CD4-positive, alpha-beta T cell treated with Interleukin-15 for 1 hour (primary cell): ENCODE measurements at places on chromosomes 7 and 10.

- no peak for DNase-seq
Measured at GRCh38 chr10:70317272-70317942, 33.6 kb upstream of the NPFFR1 start.

DNA sequence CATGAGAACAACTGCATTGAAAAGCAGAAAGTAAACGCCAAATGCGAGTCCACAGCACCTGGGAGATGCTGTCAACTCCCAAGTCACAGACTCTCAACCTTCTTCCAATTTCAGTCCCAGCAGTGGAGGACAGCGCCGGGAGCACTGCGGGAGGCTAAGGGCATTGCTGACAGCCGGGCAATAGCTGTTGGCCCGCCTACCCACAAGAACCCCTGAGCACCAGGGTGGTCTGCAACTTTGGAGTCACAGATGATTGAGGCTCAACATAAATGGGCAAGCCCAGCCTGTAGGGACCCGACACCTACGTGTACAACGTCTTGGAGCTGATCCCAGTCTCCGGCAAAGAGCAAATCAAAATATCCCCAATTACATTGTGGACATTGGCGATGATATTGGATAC, 262.9 kb downstream of the TCERG1L start:
- no peak for DNase-seq

- DNase-seq, result peak; percentile 45
Measured at GRCh38 chr10:49164559-49165188, 23.5 kb downstream of the TMEM273 start.

DNA sequence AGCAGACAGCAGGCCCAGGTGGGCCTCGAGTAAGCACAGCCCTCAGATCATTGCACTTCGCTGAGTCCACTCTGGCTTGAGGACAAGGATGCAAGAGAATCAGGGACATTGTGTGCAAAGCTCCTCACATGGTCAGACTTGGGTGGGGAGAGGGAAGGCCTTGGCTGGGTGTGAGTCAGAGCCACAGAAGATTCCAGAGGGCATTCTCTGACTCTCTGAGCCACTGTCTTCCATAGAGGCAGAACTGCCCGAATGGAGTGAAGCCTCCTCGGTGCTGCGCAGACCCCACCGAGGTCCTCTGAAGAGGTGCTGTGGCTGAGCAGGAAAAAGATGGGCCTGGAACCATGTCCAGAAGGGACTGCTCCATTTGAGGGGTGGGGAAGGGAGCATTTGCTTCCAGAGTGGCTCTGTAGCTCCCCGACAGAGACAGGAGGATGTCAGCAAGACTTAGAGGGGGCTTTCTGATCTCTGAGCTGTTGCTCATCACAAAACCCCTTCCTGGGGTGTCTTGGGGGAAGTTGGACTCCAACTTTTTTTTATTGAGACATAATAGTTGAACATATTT, 120.8 kb downstream of the PTPN20 start:
- DNase-seq, result no peak

DNA sequence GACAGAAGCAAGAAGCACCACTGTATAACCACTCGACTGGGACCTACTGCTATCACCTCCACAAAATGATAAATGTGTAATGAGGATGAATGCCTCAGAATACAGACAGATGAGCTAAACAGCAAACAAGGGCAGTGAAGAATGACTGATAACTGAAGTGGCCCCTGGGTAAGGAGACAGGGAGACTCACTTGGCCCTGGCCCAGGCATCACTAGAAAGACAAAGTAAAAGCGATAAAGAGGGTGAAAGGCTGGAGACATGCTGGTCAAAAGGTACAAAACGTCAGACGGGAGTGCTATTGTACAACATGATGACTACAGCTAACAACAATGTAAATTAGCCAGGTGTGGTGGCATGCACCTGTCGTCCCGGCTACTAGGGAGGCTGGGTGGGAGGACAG, 27.8 kb upstream of the APBB1IP start:
- no peak for DNase-seq

- no peak for DNase-seq
Measured at GRCh38 chr7:79652619-79653018, 199.2 kb upstream of the MAGI2 start.

GRCh38 chr10:79404231-79404609, 41.2 kb downstream of the ZCCHC24 start:
- DNase-seq, result no peak

GRCh38 chr7:110621289-110621688, 469.6 kb upstream of the LRRN3 start:
- no peak for DNase-seq

GRCh38 chr10:86301971-86302370, 64.6 kb downstream of the GRID1 start:
- DNase-seq, result no peak

DNA sequence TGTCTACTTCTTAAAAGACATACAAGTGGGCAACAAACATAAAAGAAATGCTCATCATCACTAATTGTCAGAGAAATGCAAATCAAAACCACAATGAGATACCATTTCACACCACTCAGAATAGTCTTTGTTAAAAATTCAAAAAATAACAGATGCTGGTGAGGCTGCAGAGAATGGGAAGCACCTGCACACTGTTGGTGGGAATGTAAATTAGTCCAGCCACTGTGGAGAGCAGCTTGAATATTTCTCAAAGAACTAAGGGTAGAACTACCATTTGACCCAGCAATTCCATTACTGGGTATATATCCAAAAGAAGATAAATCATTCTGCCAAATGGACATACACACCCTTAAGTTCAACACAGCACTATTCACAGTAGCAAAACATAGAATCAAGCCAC, 61.8 kb upstream of the STEAP1 start:
- DNase-seq, result no peak

DNA sequence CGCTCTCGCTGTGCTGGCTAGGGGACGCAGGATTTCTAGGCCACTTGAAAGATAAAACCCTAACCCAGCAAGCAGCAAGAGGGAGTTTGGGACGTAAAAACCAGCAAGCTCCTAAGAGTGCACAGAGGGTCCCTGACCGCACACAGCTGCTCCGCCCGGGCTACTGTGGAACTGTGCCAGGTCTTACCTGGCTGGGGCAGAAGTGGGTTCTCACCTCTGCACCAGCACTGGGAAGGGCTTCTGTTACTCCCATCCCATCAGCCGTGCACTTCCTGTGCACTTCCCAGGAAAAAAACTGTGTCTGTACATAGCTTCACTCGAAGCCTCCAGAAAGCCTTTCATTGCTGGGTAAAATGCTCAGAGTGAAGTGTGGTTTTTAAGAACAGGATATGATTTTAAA, 45.9 kb upstream of the PTF1A start:
- DNase-seq, result no peak

DNA sequence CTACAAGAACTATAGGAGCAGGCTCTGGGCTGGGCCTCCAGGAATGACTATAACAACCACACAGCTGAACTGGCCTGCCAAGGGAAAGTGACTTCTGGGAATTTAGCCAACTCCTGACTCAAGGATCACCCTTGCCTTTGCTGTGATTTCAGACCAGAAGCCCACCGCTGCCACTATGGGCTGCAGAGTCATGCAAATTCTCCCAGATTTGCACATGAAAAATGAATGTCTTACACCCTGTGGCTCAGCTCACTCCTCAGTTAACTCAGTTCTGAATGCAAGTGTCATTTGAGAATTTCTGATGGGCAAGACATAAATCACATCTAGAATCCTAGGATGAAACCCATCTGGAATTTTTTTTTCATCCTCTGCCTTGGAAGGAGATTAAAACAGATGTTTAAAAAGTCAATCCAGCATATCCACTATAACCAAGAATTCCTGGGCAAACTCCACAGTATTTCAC, 186.5 kb upstream of the BET1 start:
- DNase-seq, result no peak

DNA sequence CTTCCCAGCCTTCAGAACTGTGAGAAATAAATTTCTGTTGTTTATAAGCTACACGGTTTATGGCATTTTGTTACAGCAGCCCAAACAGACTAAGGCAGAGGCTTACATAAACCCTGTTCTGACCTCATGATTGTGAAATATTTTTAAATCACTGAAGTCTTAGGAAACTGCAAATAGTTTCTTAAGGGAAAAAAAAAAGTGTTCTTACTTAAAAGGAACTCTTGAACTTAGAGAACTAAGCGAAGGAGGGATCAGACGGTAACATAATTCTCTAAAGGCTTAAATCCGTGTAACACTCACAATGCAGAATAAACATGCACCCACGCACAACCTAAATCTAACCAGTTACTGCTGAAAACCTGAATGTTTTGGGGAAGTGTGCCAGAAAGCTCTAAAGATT, 749.1 kb upstream of the LRRTM3 start:
- no peak for DNase-seq

GRCh38 chr10:109915566-109915965, 7.7 kb downstream of the XPNPEP1 start:
- DNase-seq, result no peak

DNA sequence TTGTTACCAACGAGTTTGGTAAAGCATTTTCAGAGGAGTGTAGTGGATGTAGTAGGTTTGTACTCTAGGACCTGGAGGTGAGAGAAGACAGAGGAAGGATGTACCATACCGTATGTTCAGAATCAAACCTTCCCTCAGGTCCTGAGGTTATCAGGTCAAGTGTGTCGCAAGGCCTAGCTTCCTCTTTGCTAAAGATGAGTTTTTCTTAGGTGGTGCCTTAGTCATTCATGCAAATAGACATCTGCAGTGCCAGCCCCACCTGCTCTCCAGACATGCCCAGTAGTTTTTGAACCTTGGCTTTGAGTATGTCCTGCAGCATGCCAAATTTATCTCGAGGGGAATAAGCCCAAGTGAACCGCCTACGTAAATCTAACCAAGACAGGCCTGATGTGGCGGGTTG, 71.3 kb downstream of the HDAC9 start:
- DNase-seq, result peak; percentile 55

GRCh38 chr7:43119371-43120075, 7.1 kb downstream of the HECW1 start:
- DNase-seq, result no peak

- no peak for DNase-seq
Measured at GRCh38 chr10:94102436-94102835, 108.7 kb downstream of the PLCE1 start.

DNA sequence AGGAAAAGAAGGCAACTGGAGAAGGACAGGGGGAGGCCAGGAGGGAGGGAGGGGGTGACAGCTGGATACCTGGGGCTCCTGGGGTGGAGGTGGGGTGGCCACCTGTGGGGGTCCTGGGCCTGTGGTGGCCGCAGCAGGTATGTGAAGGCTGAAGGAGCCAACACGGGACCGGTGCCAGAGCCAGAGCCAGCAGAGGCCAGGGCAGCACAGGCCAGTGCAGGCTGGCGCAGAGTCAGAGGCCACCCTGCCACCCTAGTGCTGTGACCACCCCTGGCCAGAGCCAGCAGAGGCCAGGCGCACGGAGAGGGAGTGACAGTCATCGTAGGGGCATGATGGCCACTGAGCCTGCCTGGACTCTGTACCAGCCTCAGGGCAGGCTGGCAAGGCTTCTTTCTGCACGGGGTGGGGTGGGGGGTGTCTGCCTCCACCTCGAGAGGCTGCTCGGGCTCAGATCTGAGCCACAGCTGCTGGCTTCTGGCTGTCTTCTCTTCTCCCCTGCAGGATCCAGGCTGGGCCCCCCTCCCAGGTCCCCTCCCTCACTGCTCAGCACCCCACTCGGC, 28.8 kb downstream of the YKT6 start:
- no peak for DNase-seq

DNA sequence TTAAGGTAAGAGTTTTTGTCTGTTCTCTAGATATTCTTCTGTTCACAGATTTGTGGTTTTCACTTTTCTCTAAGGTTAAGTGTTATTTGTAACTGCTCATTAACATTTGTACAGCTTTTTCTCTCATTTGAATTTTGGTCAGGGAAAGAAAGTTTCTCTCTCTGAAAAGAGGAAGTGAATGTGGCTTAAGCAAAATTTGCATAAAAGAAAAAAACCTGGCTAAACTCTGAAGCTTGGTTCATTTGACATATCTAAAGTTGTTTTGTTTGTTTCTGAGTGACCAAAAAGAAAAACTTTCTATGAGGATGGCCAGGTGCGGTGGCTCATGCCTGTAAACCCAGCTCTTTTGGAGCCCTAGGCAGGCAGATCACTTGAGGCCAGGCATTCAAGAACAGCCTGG, 22.0 kb upstream of the SLC26A4 start:
- no peak for DNase-seq

DNA sequence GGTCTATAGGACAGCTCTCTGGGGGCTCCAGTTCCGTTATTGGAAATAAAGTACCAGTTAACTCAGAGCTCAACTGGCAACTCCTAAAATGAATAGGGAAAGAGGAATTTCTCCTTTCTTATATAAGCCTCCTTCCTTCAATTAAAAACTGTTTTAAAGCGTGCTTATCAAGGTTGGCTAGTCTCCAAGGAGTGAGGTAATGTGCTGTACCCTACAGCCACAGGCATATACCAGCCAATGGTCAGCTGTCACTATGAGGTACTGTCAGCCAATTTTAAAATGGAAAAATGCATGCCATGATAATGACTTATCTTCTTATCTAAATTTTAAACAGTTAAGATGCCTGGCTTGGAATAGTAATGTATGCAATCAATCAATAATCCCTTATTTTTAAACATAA, 76.2 kb downstream of the PLCE1 start:
- no peak for DNase-seq

DNA sequence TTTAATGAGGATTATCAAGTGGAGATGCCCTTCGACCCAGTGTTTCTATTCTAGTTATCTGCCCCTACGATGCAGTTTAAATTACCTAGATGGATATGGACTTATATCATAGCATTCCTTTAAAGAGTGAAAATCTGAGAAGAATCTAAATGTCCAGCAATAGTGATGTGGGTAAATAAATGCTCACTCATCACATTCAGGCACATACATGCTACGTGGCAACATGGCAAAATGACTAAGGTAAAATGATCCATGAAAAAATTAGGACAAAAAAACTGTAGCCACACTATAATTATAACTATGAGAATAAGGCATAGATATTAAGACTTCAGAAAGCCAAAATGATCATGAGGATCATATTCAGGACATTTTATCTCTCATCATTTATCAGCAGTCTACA, 82.4 kb upstream of the PDE1C start:
- DNase-seq, result no peak

DNA sequence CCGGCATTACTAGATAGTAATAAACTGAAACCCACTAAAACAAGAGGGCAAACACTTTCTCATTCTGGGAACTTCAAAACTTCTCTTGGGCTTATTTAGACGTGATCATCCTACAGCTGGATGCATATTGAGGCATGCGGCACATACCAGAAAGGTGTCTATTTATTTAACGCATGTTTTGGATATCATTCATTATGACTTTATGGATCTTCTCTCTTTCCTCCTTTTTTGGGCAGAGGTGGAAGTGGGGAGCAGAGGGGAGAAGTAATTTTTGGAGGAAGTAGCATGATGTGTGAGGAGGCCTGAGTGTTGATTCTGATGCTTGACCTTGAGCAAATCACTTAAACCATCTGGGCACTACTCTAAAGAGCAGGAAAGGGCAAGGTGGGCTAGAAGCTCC, 270.6 kb downstream of the TRIL start:
- DNase-seq, result no peak

GRCh38 chr10:227014-227413, 91.8 kb downstream of the ZMYND11 start:
- no peak for DNase-seq

- DNase-seq, result no peak
Measured at GRCh38 chr7:102934239-102934638, 21.4 kb downstream of the LRRC17 start.
